ENCODE measurements at places on chromosomes 13 and 19.

- peaks cover 41% of the 10 kb centered on the region for H3K27me3 ChIP-seq
- H3K27ac ChIP-seq: no peak overlapping the region
- peak overlapping the region; percentile 54 for H3K4me3 ChIP-seq
- no peak for DNase-seq
- H3K4me1 ChIP-seq: peaks cover 6% of the 10 kb centered on the region
Measured at GRCh38 chr13:108494991-108495645, 134.3 kb upstream of the MYO16 start.

DNA sequence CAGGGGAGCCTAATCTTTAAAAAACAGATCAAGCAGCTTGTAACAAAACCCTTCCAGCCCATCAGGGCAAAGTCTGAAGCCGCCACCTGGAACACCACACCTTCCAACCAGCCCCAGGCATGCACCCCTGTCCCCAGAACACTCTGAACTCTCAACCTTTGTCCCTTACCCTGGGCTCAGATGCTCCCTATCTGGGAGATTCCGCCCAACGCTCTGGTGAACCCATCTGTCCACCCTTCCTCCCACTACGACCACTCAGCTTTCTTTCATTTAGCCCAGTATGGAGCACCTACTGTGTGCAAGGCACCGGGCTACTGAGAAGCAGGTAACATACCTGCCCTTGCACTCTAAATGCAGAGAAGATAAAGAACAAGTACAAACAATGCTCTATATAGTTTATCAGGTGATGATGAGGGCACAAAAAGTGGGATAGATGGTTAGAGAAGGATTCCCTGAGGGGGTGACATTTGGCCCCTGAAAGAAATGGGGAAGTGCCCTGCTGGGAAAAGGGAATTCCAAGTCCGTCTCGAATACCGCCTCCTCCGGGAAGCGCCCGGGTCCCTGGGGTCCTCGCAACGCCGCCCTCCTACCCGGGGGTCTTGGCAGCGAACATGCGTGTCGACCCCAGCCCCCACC lies 629 bp downstream of the PEPD start:
- H3K27ac ChIP-seq: peak overlapping the region; percentile 26

DNA sequence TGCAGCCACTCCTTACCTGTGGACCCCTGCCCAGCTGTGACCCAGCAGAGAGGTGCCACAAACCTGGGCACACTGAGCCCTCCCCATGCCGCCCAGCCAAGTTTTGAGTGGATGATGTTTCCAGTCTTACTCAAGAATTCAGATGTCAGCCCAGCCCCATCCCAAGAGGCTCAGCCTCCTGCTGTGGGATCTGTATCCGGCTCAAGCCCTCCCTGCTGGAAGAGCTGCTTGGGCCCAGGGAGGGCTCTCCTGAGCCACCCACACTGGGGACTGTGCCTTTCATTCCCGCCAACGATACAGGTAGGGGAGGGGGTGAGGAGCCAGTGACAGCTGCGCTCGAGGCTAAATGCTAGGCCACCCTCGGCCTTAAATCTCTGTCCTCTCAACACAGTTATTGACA lies 5.9 kb upstream of the SLC7A9 start:
- H3K4me1 ChIP-seq: peaks cover 11% of the 10 kb centered on the region
- H3K27me3 ChIP-seq: no peaks in the 10 kb centered on the region
- no peaks in the 10 kb centered on the region for H3K36me3 ChIP-seq
- DNase-seq: no peak
- H3K27ac ChIP-seq: no peak overlapping the region

DNA sequence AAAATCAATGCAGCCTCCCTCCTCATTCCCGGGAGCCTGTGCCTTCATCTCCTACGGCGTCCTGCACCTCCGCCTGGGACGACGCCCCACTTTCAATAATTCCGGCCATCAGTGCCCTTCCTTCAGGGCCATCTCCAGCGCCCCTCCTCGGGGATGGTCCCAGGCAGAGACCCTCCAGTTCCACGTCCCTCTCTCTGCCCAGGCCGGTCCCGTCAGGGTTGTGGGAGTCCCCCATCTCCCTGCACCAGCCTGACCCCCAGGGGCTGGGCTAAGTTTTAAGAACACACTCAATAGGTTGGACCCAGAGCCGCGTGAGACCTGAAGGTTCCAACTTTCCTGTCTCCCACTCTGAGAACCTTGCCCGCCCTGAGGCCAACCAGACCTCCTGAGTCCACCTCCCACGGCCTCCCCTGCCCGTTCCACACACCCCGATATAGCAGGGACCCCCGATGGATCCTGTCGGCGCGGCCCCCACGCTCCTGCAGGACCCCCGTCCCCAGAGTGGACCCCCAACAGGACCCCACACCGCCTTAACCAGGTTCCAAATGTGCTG lies 646 bp downstream of the TMEM161A start:
- H3K4me1 ChIP-seq: peaks cover 32% of the 10 kb centered on the region
- peaks cover 4% of the 10 kb centered on the region for H3K36me3 ChIP-seq
- H3K27ac ChIP-seq: peak overlapping the region; percentile 98
- DNase-seq: no peak
- peak overlapping the region; percentile 89 for H3K4me3 ChIP-seq
- no peaks in the 10 kb centered on the region for H3K27me3 ChIP-seq

- peaks cover 1% of the 10 kb centered on the region for H3K36me3 ChIP-seq
- H3K27ac ChIP-seq: no peak overlapping the region
- peaks cover 2% of the 10 kb centered on the region for H3K4me1 ChIP-seq
- DNase-seq: no peak
Measured at GRCh38 chr13:94309576-94309975, 169.9 kb downstream of the DCT start.

DNA sequence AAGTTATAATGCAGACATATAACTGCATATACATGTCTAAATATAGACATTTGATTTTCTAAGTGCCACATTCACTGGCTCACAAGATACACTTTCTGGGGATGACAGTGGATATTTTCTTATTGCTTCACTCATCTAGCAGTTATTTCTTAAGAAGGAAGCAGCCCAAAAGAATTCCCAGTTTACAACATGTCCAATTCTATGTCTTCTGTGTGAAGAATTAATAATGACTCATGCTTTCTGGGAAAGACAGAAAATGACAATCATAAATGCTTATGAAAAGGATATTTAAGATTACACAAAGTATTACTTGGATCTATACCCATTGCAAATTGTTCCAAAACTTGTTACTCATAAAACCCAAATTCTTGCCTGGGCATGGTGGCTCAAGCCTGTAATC lies 543.4 kb downstream of the SUCLA2 start:
- no peak for DNase-seq
- no peaks in the 10 kb centered on the region for H3K4me1 ChIP-seq
- H3K36me3 ChIP-seq: no peaks in the 10 kb centered on the region
- no peaks in the 10 kb centered on the region for H3K27me3 ChIP-seq
- H3K27ac ChIP-seq: no peak overlapping the region
